BE2C (cell line): ENCODE measurements at places on chromosomes 7 and 10.

GRCh38 chr7:34849986-34850385 is 187.3 kb downstream of the DPY19L1 start:
- no peak for DNase-seq

DNA sequence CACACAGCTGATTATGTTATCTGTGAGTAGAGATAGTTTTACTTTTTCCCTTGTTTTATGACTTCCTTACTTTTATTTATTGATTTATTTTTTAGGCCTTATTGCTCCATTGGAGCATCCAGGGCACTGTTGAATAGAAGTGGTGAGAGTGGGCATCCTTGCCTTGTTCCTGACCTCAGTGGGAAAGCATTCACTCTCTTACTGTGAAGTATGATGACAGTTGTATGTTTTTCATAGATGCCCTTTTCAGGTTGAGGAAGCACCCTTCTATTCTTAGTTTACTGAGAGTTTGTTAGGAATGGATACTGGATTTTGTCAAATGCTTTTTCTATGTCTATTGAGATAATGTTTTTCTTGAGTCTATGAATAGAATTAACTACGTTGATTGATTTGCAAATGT is 88.6 kb downstream of the XRCC2 start:
- DNase-seq: no peak

DNA sequence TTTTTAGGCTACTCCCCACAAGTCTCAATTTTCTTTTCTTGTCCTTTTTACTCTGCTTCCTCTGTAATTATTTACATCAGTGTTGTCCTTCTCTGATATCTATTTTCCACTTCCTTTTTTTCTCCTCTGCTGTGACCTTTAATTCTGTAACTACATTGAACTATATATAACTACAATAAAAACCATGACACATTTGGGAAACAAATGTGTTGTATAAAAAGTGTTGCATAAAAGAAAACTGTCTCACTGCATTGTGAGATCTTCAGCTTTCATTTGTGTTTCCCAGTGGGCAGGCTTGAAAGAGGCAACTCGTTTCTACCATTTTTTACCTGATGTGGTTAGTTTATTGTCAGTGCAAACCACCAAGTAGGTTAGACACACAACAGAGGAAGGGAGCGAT is 483.9 kb upstream of the NRP1 start:
- no peak for DNase-seq

DNA sequence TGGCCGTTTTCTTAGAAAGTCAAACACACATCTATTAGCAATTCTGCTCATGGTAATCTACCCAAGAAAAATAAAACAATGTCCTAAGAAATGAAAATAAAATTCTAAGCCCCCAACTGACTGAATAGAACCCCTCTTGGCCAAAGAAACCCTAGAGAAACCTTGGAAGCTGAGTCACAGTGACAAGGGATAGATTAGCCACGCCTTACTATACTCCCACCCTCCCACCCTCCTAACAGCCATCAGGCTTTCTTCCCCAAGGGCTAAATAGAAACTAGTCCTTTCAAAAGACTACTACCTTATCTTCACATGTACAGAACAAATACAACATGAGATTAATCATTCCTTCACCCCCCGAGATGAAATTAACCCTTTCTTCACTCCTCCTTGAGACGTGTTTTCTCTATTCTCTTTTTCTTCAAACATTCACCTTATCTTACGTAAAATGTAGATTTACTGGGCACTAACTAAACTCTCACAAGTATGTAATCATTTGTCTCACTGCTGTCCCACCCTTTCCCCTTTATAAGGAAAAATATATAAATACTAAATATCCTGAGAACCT is 57.5 kb downstream of the HTR7 start:
- DNase-seq: no peak

- no peak for DNase-seq
Measured at GRCh38 chr10:44298713-44299112, 86.2 kb downstream of the CXCL12 start.

DNA sequence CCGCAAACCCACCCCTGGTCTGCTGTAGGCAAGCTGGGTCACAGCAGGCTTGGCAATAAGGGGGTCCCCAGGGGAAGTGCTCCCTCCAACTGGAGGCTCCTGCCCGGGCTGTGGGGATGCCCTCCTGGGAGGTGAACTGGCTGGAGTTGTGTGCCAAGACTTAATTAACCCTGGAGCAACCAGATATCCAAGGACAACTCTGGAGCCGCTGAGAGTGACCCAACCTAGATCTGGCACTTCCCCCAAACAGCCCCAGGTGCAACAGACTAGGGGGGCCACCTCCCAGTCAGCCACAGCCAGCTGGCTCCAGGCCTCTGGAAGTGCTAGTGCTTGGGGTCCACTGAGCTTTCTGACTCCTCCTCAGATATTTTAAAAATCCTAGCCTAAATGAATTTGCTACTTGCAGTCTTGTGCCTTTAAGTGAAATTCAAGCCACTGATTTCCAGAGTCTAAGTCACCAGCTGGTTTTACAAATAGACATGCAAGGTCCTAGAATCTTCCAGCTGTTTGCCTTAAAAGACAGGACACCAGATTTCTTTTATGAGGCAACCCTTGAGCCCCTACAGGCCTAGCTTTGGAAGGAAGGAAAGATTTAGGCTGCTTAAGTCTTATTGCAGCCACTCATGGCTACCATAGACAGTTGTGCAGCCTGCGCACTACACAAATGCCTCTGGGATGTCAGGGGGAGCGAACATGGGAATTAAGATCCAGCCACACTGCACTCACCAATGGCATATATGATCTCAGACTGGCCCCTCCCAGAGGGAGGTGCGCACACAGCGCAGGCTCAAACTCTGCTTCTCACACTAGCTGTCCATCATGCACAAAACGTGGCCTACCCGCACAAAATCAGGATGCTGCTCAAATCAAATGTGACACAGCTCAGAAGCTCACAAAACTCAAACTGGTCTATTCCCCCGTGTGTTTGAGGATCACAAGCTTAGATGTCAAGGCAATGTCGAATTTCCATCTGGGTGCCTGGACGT is 42.6 kb upstream of the MYL10 start:
- peak; percentile 43 for DNase-seq

DNA sequence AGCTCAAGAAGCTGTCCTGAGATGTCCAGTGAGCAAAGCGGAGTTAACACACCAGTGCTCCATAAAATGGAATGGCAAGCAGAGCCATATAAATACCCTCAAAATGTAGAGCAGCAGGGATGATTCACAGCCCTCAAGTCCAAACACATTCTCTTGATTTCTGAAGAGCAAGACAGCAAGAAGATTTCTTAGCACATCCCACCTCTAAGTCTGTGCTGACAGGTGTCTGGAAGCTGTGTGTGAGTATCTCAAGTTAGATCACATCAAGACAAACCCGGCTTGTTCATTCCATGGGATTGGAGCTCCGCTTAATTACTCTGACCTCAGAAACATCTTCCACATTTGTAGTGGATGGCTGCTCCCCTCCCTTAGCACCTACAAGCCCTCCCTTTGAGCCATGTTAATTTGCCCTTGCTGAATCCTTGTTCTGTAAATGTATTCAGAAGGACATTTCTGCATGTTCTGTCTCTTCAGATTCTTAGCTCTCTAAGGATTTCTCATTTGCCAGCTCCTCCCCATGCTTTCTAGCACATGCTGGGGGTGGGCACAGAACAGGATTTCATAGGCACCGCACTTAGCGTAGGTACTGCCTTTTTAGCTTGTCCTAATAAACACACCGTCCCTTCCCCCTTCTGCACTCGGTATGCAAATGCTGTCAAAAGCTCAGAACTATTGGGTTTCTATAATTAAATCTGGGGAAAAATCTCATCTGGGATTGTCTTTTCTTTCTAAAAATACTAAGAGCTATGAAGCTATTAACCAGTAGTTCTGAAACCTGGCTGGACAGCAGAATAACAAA is 112.7 kb downstream of the CPXM2 start:
- no peak for DNase-seq

DNA sequence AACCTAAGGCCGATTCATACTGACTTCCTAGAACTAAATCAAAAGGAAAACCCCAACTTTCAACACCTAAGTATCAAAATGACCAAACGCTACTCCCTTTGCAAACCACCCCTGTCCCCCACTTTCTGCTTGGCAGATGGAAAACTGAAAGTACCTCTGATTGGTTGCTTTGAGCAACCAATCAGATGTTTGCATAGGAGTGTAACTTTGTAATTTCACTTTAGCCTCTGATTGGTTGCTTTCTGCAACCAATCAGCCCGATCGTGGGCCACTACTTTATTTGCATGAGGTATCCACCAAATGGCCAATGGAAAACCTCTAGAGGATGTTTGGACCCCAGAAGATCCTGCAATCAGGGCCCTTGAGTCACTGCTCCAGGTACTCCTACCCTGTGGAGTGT is 12.3 kb upstream of the SNX10 start:
- DNase-seq: no peak

DNA sequence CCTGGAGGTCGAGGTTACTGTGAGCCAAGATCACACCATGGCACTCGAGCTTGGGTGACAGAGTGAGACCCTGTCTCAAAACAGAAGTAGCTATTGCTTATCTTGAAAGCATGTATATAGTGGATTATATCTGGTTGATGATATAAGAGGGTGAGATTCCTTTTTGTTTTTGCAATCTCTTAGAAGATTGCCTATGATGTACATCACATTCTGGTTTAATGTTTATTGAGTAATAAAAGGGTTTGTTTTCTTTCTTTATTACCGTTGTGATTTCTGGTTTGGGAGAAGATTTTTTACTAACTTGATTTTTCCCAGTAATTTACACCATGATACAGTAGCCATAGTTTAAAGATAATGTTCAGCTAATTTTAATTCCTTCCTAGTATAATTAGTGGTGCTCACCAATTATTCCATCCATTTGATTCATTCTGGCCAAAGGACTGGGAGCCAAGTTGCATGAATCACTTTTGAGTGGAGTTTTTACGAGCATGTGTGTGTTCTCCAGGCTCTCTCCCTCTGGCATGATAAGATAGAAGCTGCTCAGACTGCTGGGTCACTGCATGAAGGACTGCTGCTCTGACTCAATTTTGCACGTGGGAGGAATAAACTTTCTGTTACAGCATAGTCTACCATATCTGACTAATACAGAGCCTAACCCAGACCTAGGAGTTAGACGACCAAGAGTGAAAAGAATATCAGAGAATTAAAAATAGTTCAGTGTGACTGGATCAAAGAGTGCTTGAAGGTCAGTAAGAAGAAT is 13.5 kb upstream of the TSPAN13 start:
- peak; percentile 59 for DNase-seq

- no peak for DNase-seq
Measured at GRCh38 chr7:96327429-96327828, 5.5 kb upstream of the SLC25A13 start.

- DNase-seq: peak; percentile 49
Measured at GRCh38 chr10:71700731-71701368, 18.7 kb downstream of the C10orf105 start.

GRCh38 chr7:128934361-128935341 is 3.1 kb upstream of the IRF5 start:
- DNase-seq: no peak

GRCh38 chr7:35727571-35727970 is 32.6 kb upstream of the HERPUD2 start:
- peak; percentile 47 for DNase-seq

- DNase-seq: no peak
Measured at GRCh38 chr7:114554781-114555537, 140.3 kb downstream of the FOXP2 start.

DNA sequence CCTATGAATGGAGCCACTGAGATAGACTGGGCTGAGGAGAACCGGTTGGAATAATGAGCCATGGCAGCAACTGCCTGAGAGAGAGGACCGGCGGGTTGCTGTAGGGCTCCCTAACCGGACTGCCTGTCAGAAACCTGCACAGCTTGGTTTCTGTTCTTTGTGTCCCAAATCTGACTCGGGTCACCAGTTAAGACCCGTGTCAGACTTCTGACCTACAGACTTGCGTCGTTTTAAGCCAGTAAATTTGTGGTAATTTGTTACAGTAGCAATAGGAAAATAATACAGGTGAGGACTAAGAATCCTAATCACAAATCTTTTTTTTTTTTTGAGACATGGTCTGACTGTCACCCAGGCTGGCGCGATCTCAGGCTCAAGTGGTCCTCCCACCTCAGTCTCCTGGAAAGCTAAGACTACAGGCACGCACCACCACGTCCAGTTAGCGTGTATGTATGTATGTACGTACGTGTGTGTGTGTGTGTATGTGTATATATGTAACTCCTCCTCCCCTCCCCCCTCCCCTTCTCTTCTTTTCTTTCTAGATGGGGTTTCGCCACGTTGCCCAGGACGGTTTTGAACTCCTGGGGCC is 672 bp upstream of the DDX56 start:
- DNase-seq: no peak

GRCh38 chr10:30270247-30270646 is 78.8 kb downstream of the MTPAP start:
- no peak for DNase-seq

GRCh38 chr10:70596110-70596798 is 6.3 kb downstream of the PRF1 start:
- no peak for DNase-seq

GRCh38 chr10:74541375-74541774 is 285.0 kb upstream of the KAT6B start:
- DNase-seq: no peak

DNA sequence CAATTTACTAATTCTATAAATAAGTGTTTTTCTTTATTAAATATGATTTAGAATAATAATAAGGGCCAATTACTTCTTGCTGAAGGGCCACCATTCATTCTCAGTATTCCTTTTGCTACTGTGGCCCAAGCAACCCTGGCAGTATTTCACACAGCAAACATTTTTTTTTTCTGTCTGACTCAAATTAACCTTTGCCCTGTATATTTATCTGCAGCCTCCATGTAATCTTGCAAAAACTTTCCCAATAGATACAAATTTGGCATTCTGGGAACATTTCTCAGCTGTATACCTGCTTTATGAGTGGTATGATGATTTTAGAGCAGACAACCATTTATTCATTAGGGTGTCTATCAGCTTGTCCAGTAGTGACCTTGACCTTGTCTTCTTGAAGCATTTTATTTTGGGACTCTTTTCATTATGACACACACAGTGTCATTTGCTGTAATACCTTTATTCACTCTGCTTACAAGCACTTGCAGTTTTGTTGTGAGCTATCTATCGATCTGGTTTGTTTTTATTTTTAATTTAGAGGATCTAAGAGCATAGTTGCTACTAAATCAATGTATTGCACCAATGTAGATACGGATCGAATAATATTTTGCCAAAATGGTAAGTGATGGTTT is 159.7 kb upstream of the PLXDC2 start:
- no peak for DNase-seq
